ENCODE measurements at places on chromosomes 6 and 20.

GRCh38 chr6:33777398-33778388 lies 11.2 kb downstream of the LEMD2 start:
- DNase-seq: no peak

GRCh38 chr20:32155017-32155981 lies 45.8 kb downstream of the TM9SF4 start:
- DNase-seq: peak; percentile 75

GRCh38 chr6:150745896-150746295 lies 119.6 kb upstream of the MTHFD1L start:
- DNase-seq: no peak

DNA sequence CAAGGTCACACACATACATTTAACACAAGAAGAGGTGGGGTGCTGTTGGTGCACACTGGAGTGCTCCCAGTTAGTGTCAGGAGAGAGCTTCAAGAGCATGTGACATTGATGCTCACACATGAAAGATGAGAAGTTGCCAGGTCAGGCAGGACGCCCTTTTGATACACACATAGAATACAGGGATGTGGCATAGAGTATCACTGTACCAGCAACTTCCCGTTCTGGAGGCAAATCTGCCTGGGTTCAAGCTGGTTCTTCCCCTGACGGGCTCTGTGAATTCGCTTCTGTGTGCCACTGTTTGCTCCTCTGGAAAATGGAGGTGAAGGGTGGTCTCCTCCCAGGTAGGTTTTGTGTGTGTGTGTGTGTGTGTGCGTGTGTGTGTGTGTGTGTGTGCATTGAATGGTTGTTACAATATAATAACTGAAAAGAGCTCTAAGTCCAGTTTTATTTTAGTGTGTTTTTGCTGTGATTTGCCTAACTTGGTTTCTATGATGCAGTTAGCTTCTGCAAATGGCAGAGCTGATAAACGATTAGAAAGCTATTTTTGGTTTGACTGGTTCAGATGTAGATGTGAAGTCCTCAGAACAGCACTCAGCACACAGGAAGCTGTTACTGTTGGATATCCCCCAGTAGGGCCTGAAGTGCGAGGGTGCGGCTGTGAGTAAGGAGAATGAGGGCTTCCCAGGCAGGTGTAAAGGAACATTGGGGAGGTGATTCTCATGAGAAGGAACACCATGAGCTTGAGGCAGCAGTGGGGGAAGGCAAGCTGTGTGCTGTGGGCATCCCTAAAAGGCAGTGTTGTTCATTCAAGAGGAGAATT lies 53.4 kb downstream of the HIVEP1 start:
- no peak for DNase-seq

GRCh38 chr6:33885132-33886057 lies 81.6 kb upstream of the MLN start:
- no peak for DNase-seq

Data from Kasumi-1 (cell line).